ENCODE measurements at places on chromosomes 4 and X.
A peak's percentile ranks its signal among the peaks of the same experiment; 100 is the strongest.

- DNase-seq: no peak
These were observed 40.1 kb downstream of the NOP14 start for GRCh38 chr4:2923141-2923551.

- no peak for DNase-seq
These were observed 16.9 kb downstream of the SYNPO2 start for GRCh38 chr4:118905566-118905965.

DNA sequence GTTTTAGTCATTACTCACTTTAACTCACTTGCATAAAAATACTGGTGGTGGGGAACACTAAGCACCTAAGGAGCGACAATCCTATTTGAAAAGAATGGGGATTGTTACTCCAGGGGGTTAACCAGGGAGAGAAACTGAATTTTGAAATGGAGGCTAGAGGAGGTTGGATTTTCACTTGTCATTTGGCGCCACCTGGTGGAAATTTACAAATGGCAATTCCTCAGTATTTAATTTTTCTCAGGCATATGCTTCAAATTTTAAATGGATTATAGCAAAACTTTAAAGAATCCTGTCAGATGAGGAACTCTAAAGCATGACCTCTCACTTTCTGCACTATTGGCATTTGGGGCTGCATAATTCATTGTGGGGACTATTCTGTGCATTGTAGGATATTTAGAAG lies 2.7 kb upstream of the GEMIN8 start:
- DNase-seq: peak; percentile 42

- no peak for DNase-seq
These were observed 78.0 kb downstream of the PHOX2B start for GRCh38 chr4:41670530-41670929.

DNA sequence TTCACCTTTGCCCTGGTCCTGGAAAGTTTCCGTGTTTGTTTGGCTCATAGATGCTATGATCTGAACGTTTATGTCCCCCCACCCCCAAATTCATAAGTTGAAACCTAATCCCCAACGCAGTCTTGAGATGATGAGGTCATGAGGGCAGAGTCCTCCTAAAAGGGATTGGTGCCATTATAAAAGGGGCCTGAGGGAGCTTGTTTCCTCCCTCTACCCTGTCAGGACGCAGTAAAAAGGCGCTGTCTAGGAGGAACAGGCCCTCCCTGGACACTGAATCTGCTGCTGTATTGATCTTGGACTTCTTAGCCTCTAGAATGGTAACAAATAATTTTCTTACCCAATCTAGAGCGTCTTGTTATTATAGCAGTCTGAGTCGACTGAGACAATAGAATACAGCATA lies 2190.6 kb upstream of the TENM3 start:
- no peak for DNase-seq

DNA sequence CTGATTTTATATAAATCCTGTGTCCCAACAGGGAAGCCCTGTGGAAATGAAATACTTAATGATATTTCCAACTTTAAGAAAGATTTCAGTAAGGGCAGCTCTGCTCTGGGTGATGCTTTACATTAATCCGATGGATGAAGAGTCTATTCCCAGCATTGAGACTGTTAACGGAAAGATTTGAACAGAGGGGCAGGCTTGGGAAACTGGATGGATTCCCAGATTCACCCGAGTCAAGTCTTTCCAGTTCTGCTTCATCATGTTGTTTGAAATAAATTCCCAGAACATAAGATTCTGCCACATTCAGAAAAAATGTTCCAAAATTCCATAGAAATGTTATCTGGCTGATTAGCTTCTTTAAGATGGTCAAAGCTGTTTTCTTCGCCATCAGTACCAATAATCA lies 246.0 kb downstream of the FBXW7 start:
- no peak for DNase-seq

DNA sequence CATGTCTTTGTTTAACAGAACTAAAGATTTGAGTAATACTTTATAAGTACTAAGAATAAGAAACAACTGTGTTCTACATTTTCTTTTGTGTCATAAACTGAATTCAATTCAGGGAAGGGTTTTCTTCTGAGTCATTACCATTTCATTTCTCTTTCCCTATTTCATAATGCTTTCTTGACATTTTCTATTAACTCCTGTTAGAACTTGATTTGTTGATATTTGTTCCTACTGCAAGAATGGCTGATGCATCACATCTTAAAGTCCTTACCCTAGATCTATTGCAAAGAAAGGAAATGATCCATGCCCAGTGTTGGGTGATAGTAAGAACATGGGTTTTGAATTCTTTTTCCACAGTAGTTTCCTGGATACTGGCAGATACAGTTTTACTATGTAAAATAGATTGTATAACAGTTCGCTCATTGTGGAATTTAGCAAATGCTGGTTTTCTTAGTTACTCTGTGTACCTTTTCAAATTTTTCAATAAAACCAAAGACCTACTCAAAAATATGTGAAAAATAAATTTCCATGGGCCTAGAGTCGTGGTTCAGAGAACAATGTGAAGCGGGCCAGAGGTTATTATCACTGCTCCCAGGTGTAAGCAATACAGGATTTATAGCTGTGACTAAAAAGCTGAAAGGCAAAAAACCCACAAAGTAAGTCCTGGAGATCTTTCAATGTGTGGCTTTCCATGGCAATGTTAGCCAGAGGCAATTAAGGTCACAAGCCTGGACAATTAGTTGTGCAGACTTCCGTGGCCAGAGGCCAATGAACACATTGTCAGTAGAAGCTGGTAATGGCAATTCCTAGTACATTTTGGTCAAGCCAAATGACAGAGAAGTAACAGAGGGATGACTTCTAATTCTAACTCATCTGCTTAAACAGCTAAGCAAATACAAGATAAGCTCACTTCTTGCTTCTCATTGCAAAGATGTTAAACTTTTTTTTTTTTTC lies 127.3 kb upstream of the FAT4 start:
- DNase-seq: no peak

DNA sequence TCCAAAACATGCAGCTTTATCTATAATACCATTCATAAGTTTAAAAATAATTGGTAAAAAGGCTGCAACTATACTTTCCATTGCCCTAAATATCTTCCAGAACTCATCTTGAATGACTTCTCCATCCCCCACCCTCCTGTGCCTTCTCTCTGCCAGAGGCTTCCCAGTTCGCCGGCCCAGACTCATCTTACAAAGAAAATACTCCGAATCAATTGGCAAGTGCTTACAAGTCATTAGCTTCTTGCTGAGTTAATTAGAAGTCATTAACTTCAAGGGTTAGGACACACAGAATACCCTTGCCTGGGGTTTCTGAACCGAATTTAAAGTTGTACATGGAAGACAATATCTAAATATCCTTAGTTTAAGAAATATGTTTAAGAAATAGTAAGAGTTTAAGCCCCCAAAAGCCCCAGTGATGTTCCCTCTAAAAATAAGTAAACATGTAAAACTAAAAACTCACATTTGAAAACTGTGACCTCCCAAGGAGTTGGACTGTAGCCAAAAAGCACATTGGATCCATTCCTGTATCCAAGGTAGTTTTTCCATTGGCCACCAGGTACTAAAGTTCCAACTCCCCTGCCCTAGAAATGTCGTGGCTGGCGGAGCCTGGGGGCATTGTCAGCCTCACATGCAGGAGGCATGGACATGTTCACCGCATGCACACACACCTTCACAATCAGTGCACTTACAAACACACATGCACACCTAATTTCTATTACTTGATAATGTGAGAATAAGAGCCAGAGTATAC lies 535.2 kb upstream of the FAT1 start:
- DNase-seq: no peak

- DNase-seq: no peak
These were observed 32.5 kb downstream of the FRMPD4 start for GRCh38 chrX:12170755-12171154.

DNA sequence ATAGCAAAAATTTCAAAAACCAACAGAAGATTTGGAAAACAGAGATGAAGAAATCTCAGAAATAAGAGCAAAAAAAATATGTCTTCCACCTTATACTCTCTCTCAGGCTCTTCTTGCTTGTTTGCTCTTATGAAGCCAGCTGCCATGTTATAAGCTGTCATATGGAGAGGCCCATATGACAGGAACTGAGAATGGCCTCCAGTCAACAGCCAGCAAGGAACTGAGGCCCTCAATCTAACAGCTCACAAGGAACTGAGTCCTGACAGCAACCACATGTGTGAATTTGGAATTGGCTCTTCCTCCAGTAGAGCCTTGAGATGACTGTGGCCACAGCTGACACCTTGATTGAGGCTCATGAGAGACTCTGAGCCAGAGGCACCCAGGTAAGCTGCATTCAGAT lies 51.3 kb upstream of the MAOA start:
- no peak for DNase-seq

GRCh38 chrX:139811942-139812629 lies 104.1 kb upstream of the MCF2 start:
- peak; percentile 17 for DNase-seq

DNA sequence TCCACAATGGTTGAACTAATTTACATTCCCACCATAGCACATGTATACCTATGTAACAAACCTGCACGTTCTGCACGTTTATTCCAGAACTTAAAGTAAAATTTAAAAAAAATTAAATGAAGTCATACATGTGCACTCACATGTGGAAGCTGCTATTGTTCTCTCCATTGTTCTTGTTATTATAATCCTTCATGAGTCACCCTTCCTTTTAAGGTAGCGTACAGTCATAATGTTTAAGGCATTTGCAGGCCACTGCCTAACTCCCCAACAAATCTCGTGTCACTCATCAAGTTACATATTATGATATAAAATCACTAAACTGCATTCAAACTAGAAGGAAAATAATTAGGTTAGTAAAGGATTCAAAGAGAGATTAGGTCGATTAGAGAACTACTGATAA lies 63.6 kb downstream of the SLC7A11 start:
- no peak for DNase-seq

DNA sequence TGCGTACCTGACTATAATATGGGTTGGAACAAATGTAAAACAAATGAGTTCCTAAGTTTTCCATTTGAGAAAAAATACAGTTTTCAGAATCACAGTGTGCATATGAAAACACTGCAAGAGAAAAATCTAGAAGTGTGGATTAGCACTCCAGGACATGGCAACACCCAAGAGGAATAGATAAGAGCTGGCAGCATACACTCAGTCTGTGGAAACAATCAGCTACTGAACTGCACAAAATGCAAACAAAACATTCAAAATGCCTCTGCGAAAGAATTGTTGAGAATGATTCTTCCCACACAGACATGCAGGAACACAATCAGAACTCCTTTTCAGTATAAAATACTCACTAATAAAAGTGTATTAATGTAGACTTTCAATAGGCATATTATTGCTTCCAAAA lies 39.9 kb downstream of the ATP8A1 start:
- no peak for DNase-seq

- DNase-seq: no peak
These were observed 668.2 kb upstream of the NDST4 start for GRCh38 chr4:115781528-115782146.

- no peak for DNase-seq
These were observed 2.8 kb upstream of the AWAT1 start for GRCh38 chrX:70231666-70232065.

GRCh38 chr4:120622601-120623000 lies 299.9 kb downstream of the PRDM5 start:
- DNase-seq: no peak

GRCh38 chr4:39529534-39529933 lies 2.3 kb upstream of the UGDH start:
- no peak for DNase-seq

- DNase-seq: no peak
These were observed 27.8 kb downstream of the COPS4 start for GRCh38 chr4:83062739-83063138.

- no peak for DNase-seq
These were observed 303.5 kb upstream of the ARSJ start for GRCh38 chr4:114282937-114283336.

DNA sequence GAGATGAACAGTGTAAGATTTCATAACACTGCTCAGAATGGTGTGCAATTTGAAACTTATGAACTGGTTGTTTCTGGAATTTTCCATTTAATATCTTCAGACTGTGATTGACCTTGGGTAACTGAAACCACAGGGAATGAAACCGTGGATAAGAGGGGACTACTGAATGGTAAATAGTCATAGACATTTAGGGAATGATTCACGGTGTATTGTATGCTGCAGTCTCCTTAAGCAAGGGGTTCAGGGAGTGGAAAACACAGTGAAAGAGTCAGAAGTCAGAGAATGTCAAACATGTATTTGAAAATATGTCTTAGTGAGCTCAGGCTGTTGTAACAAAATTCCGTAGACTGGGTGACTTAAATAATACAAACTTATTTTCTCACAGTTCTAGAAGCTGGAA lies 398.2 kb upstream of the DIPK2B start:
- DNase-seq: no peak

GRCh38 chrX:2432298-2432863 lies 68.4 kb downstream of the DHRSX start:
- no peak for DNase-seq

DNA sequence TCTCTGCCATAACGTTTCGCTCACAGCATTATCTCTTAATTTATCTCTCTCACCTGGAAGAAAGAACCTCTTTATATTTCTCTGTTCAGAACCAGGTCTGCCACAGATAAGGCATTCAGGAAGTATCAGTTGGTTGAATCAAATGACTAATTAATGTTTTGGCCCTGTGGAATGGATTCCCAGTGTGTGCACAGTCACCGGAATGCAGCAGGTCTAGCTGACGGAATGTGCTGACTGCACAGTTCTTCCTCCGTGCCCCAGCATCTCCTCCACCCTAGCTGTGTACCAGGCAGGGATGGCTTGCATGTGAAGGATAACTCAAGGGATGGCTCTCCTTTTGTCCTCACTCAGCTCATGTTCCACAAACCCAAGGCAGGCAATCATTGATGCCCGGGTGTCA lies 141.8 kb upstream of the MSX1 start:
- DNase-seq: no peak

DNA sequence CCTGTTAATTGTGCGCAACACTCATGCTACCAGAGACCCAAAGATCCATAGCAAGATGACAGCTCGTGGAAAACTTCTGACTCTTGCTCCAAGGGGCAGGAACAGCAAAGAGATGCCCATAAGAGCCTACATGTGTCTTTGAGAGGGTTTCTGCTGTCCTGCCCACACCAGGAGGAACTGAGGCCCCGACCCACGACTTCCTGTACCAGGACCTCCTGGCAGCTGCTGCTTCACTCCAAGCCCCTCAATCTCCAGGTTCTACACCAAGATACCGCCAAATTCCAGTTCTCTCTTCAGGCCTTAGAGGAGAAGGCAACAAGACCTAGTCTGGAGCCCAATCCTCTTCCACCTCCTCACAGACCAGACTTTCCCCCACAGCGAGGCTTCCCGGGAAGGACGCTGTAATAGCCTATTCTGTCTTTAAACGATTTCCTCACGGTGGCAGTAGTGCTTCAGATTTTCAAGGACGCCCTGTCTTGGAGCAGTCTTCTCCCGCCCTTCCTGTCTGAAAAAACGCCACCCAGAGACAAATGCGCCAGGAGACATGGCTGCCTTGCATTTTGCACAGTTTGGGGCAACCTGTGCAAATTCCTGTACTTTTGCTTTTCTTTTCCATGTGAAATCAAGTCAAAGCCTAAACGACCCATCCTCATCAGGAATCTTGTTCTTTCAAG lies 230.2 kb upstream of the STK26 start:
- DNase-seq: no peak

- peak; percentile 71 for DNase-seq
These were observed 3.6 kb upstream of the LEF1 start for GRCh38 chr4:108172231-108172752.

- no peak for DNase-seq
These were observed 20.8 kb upstream of the PRPS2 start for GRCh38 chrX:12770440-12770839.

- no peak for DNase-seq
These were observed 14.4 kb downstream of the MGARP start for GRCh38 chr4:139265654-139266053.

- no peak for DNase-seq
These were observed 75.6 kb downstream of the SYTL5 start for GRCh38 chrX:38081909-38082308.
